Stimulated activated CD4-positive, alpha-beta T cell treated with anti-CD3 and anti-CD28 coated beads, Interleukin-1b, Interleukin-23, amount 100 ng/mL, for 1 hour (primary cell): ENCODE measurements at places on chromosomes 11 and 22.

DNA sequence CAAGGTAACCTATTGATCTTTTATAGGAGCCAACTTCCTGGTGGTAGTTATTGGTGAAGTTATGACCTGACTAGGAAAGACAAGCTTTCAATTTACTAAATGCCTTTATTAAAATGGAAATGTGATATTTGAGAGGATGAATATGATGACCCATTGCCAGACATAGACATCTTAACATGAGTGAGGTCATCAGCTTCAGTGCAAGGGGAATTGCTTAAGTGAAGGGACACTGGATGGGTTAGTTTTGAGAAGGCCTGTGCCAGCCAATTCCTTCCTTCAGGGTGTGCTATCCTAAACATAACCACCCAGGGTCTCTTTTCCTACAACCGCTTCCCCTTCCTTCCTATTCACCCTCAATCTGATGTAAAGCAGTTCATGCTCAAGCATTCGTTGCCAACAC is 21.5 kb downstream of the NAV2 start:
- DNase-seq, result no peak

- DNase-seq, result no peak
These were observed 26.0 kb downstream of the RELT start for GRCh38 chr11:73401924-73402833.

- no peak for DNase-seq
These were observed 10.5 kb downstream of the TOLLIP start for GRCh38 chr11:1298695-1299492.

GRCh38 chr11:538431-539051 is 1.2 kb downstream of the LRRC56 start:
- DNase-seq, result no peak

DNA sequence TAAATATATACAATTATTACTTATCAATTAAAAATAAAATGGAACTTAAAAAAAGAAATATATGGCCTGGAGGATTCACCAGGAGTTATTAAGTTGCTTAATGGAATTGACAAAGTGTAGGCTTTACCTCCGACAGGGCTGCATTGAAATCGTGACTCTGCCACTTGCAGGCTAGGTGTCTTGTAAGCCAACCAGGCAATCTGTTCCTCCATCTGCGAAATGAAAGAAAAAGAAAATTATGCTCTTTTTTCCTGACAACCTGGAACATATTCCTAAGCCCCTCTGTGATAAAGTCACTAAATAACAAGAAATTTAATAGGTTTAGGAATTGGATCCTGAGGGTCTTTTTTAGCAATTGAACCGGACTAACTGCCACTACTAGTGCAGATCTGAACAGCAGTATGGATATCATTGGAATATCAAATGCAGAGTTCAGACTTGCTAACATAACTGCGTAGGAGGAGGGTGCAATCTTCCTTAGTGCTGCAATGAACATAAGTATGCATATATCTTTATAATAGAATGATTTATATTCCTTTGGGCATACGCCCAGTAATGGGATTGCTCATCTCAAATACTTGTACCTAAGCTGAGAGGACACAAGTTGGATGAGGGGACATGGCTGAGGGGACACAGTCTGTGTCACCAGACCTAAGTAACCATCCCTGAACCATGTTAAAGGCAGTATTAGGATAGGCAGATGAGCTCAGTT is 42.5 kb upstream of the CEP126 start:
- DNase-seq, result no peak

DNA sequence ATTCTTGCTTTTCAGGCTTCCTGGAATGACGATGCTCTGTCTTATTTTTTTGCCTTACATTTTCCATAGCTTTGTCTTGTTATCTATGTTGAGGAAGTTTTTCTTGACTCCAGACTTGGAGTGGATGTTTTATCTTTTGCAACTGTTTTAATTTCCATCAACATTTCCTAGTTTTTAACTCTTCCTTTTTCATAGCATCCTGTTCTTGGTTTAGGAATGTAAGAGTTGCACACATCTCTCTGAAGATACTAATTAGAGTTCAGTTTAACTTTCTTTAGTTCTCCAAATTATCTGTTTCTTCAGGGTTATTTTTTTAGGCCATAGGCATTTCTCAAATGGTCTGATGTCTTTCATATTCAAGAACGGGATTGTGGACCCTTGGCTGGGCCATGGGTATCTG is 10.4 kb downstream of the CLDN5 start:
- no peak for DNase-seq

GRCh38 chr11:59574467-59574866 is 41.1 kb downstream of the OSBP start:
- DNase-seq, result no peak

GRCh38 chr11:65499713-65500386 is 1.0 kb downstream of the MALAT1 start:
- DNase-seq, result no peak

DNA sequence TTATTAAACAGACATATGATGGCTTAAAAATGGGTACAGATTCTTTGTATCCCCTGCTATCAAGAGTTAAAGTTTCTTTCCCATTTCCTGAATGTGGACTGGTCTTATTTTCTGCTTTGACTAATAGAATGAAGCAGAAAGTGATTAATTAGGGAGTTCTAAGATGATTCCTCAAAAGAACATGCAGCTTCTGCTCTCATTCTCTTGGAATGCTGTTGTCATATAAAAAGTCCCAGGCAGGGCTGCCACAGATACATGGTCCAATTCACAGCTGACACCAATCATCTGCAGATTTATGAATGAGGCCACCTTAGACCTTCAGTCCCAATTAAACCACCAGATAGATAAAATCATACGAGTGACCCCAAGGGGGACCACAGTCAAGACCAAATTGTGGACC is 844.5 kb upstream of the RAG2 start:
- DNase-seq, result no peak

DNA sequence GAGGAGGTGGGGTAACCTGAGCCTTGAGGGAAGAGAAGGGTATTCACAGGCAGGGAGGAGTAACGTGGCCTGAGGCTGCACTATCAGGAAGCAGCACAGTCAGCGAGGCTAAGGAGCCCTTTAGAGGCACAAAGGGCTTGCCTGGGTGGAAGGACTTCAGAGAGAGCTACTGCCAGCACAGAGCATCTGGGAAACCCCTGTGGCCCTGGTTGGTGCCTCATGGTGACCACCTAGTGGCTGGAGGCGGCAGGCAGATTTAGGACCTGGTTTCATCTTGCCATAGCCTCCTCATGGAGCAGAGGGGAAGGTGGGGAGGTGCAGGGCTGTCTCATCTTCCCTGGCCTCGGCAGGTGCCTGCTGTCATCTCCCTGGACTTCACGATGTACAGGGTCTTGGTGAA is 64.5 kb downstream of the MPPED1 start:
- no peak for DNase-seq

DNA sequence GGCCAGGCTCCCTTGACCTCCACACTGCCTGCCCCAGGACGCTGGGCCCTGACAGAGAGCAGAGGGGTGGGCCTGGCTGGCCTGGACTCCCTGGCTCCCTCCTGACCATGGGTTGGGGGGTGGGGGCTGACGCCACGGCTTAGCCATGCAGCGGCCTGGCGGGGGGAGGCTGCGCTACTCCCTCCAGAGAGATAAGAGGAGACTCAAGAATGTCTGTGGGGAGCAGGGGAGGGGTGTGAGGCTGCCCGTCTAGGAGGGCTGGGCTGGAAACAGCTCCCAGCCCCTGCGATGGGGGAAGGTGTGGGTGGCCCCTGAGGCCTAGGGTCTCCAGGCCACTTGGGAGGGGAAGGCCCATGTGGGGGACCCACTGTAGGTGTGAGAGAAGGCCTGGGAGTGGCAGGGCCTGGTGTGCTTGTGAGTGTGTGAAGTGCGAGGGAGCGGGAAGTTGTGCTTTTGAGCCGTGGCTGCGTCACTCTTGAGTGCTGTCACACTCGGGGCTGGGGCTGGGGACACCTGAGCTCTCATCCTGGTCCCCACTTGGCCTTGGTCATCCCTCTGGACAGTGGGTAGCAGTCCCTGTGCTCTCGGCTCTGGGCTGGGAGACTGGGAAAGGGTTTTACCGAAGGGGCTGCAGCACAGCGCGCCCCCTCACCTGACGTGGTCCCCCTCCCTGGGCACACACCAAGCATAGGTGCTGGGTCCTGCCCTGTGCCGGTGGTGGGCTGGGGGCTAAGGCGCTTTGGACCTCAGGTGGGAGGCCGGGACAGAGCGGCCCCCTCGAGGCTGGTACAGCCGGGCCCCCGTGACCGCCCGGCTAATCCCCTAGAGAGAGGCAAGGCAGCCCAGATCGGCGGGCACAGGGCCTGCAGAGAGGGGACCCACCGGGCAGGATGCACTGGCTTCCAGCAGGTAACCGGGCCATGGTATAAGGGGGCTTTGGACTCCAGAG is 2.4 kb downstream of the MYRF start:
- DNase-seq, result no peak

DNA sequence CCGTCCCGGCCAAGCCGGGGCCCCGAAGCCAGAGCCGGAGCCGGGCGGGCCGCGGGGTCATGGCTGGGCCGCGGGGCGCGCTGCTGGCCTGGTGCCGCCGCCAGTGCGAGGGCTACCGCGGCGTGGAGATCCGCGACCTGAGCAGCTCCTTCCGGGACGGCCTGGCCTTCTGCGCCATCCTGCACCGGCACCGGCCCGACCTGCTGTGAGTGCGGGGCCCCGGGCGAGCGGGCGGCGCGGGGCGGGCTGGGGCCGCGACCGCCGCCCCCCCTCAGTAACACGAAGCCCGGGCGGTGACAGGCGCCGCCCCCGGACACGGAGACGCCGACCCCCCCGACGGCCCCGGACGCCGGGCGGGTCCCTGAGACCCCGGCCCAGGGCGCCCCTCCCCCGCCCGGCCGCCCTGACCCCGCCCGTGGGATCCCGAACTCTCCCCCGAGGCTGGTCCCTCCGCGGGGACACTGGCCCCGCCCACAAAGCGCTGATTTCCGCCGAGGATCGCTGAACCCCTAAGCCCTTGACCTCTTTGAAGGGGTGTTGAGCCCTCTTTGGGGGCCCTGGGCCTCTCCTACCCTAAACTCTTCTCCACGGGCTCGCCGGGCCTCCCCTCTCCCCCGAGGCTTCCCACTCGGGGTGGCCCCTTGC is 389 bp downstream of the MICALL1 start:
- no peak for DNase-seq

GRCh38 chr22:17199003-17199731 is 20.1 kb downstream of the ADA2 start:
- no peak for DNase-seq

DNA sequence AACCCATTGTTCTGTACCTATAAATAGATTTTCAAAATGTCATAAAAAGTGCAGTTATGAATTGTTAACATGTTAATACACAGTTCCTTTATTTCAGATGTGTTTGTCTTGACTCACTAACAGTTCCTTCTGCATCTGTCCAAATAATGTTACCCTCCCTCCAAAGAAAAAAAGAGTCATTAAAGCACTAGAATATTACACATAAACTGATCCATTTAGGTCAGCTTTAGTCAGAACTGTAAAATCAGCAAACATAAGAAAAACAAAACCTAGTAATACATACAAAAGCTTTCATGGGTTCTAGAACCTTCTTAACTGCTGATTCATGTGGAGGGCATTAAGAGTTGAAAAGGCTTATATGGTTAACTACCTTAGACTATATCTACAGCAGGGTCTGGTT is 65.4 kb downstream of the SESN3 start:
- no peak for DNase-seq

DNA sequence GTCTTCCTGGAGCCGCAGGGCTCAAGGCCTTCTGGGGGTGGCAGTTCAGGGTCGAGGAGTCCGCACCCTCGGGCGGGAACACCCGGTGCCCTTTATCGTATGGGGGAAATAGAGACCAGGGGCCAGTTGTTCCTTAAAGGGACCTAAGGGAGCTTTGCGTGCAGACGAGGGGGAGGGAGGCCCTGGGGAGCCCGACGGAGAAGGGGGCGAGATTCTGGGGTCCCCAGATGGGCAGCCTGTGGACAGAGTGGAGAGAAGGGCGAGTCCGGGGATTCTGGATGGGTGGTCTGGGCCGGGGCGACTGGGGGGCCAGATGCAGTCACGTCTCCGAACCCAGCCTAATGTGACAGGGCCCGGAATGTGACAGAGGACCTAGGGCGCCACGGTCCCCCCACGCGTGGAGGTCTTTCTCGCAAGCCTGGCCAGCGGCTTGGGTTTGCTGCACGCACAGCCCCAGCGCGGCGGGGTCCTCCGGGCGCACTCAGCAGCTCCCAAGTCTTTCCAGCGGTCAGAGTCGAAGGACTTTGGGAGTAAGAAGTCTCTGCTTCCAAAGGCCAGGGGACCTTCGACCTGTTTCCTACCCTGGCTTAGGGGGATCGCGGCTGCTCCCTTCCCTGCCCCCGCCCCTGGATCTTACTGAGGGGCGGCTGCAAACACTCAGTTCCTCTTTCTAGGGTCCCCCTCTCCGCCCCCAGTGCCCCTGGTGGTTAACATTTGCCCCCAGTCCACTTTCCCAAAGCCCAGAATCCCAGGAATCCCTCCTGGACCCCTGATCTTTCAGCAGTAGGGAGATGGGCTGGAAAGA is 547 bp downstream of the TUBA8 start:
- DNase-seq, result no peak

GRCh38 chr11:43567396-43567975 is 113.1 kb upstream of the HSD17B12 start:
- no peak for DNase-seq

GRCh38 chr22:27540656-27541396 is 260.7 kb downstream of the MN1 start:
- no peak for DNase-seq

- DNase-seq, result no peak
These were observed 226.4 kb downstream of the FAM76B start for GRCh38 chr11:95563173-95563572.

- DNase-seq, result no peak
These were observed 57.5 kb upstream of the PLET1 start for GRCh38 chr11:112318184-112318591.

- DNase-seq, result no peak
These were observed 7.1 kb downstream of the SLC1A2 start for GRCh38 chr11:35412285-35412684.

GRCh38 chr11:128924510-128925249 is 18.0 kb downstream of the TP53AIP1 start:
- no peak for DNase-seq

DNA sequence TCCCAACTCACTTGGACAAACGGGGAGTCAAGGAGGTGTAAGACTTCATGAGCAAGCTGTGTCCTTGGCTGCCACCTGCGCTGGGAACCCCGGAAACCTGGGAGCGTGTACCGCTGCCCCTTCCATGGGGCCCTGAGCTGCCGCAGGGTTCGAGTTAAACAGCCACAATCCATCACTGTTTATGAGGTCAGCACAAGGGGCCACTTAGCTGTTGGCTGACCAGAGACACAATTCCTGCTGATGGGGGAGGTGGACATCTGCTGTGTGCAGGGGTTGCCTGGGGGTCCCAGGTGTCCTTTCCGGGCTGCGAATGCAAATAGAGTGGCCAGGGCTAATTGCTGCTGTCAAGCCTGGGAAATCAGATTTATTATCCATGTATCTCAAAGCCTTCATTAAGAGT is 549.3 kb downstream of the BRD1 start:
- no peak for DNase-seq

DNA sequence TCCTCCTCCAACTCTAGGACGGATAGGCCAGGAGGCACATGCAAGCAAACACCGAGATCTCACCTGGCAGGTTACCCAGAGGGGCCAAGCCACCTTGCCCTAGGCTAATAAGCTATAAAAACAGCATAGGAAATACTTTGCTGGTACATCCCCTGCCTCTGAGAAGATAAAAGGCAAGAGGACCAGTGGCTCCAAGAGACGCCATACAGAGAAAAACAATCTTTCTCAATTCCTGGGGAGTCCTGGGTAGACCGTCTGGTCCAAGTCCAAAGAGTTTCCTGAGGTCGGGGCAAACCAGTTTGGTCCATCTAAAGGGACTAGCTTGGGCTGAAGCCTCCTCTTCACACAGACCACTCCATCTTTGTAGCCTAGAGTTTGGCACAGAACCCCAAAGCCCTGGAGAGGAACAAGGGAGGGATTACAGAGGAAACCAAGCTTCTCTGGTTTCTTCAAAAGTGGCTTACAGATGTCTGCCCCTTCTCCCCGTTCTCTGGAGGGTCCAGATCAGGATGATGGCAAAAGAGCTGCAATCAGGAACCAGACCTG is 40.4 kb downstream of the NUMA1 start:
- DNase-seq, result no peak
